ENCODE measurements at places on chromosomes 1 and 21. TPM values are rescaled to one million over a fixed set of nuclear protein-coding genes. Genes with fewer than 3 reads are reported as not detected.

The LMOD1 gene
- total RNA-seq = not detected

The IFNLR1 gene
- 19.2 TPM for total RNA-seq

The RNU1-1 gene
- 1,100 TPM for total RNA-seq

The OLIG1 gene
- total RNA-seq = not detected

DNA sequence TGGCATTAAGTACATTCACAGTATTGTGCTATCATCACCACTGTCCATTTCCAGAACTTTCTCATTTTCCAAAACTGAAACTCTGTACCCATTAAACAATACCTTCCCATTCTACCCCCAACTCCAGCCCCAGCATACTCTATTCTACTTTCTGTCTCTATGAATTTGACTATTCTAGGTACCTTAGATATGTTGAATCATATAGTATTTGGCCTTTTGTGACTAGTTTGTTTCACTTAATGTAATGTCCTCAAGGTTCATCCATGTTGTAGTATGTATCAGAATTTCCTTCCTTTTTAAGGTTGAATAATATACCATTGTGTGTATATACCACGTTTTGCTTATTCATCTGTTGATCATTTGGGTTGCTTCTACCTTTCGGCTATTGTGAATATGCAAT lies 11.5 kb downstream of the MTR start:
- peaks cover 32% of the 10 kb centered on the region for H3K36me3 ChIP-seq
- no peaks in the 10 kb centered on the region for H3K27me3 ChIP-seq
- DNase-seq = no peak

DNA sequence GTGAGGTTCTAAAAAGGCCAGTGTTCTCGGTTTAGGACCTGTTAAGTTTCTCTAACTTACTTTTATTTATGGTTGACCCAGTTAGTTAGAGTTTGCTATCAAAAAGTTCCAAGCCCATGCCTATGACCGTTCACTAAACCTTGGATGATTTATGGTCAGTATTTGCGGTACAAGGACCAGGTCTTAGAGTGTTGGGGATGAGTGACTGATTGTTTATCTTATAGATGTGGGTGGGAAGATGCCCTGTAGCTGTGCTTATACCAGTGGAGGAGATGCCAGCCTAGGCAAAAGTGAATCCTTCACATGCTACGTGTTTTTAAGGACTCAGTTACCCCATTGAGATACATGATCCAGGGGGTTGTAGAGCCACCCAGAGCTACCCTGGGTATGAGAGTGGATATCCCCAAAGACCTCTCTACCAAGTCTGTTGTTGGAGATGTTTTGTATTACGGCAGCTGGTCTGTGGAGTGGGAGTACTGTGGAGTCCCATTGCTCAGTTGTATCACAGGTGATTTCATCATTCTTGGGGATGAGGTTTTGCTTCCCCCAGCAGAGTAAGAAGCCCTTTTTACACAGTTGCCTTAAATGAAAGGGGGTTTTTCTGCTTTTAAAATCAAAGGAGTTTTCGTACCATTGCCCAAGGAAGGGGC lies 2.1 kb downstream of the SLC22A15 start:
- no peak overlapping the region for H3K4me3 ChIP-seq
- peaks cover 10% of the 10 kb centered on the region for H3K27me3 ChIP-seq
- no peaks in the 10 kb centered on the region for H3K36me3 ChIP-seq
- no peak for DNase-seq
- peaks cover 8% of the 10 kb centered on the region for H3K4me1 ChIP-seq

- H3K36me3 ChIP-seq = no peaks in the 10 kb centered on the region
- H3K4me1 ChIP-seq = no peaks in the 10 kb centered on the region
- H3K27me3 ChIP-seq = peaks cover 27% of the 10 kb centered on the region
- H3K27ac ChIP-seq = no peak overlapping the region
Measured at GRCh38 chr1:203426366-203426765, 49.2 kb upstream of the PRELP start.

- H3K4me1 ChIP-seq = peaks cover 22% of the 10 kb centered on the region
- peak; percentile 79 for DNase-seq
- no peaks in the 10 kb centered on the region for H3K36me3 ChIP-seq
- H3K27me3 ChIP-seq = no peaks in the 10 kb centered on the region
- peak overlapping the region; percentile 79 for H3K4me3 ChIP-seq
Measured at GRCh38 chr1:171817511-171818265, 23.6 kb upstream of the DNM3 start.

DNA sequence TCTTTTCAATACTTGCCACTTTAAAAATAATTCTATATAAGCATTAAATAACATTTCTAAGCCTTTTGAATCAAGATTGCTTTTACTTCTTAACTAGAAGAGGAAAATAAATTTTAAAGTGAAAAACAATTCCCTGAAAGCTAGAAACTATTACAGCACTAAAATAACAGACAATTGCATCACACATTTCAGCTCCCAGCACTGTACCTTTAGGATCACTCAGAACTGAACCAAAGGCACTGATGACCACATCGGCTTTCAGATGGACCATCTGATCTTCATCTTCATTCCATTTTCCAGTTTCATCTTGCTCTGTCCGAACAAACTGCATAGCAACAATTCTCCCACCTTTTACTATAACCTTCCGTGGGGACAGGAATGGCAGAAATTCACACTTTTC lies 347.3 kb downstream of the DPYD start:
- no peak overlapping the region for H3K4me3 ChIP-seq
- H3K4me1 ChIP-seq = no peaks in the 10 kb centered on the region
- no peak for DNase-seq
- no peaks in the 10 kb centered on the region for H3K36me3 ChIP-seq

- no peak for DNase-seq
- no peak overlapping the region for H3K4me3 ChIP-seq
- H3K36me3 ChIP-seq = peaks cover 7% of the 10 kb centered on the region
- H3K27me3 ChIP-seq = no peaks in the 10 kb centered on the region
- H3K4me1 ChIP-seq = peaks cover 20% of the 10 kb centered on the region
- H3K27ac ChIP-seq = peak overlapping the region; percentile 4
Measured at GRCh38 chr1:91790392-91790791, 95.6 kb downstream of the TGFBR3 start.

DNA sequence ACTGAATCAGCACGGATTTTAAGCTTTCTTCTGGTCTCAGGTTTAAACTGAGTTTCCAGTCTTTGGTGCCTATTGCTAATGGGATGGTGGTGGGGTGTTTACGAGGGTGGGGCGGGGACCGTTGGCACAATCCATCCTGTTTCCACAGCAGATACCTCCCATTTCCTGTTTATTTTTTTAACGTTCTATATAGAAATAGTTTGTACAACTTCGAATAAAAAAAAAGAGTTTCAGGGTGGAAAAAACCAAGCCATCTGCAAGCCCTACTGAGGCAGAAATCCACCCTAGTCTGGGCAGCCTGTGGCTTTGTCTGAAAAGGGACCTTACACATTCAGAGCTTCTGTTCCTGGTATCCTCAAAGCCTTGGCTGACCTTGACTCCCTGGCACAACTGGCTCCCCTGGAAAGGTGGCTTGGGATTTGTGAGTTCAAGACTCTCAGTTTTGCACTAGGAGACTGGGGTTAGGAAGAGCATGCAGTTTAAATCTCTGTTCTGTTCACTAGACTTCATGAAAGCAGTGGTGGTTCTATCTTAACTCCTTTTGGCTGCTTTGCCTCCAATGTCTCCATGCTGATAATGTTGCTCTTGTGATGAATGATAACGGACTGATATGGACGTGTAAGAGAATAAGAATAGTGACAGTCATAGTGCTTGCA lies 46.7 kb downstream of the VANGL2 start:
- H3K27ac ChIP-seq = no peak overlapping the region
- H3K27me3 ChIP-seq = no peaks in the 10 kb centered on the region
- no peak for DNase-seq
- no peaks in the 10 kb centered on the region for H3K36me3 ChIP-seq
- peaks cover 69% of the 10 kb centered on the region for H3K4me1 ChIP-seq

DNA sequence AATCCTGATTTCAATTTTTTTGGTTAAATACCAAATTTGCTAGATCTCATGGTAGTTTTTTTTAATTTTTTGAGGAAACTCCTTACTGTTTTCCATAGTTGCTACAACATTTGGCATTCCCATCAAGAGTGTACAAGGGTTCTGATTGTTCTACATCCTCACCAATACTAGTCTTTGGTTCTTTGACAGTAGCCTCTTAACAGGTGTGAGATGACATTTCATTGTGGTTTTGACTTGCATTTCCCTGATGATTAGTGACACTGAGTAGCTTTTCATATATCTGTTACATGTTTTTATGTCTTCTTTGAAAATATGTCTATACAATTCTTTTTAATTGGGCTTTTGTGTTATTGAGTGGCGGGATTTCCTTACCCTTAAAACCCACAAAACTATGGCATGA lies 20.9 kb upstream of the RGS13 start:
- no peaks in the 10 kb centered on the region for H3K36me3 ChIP-seq
- no peak overlapping the region for H3K27ac ChIP-seq
- no peak for DNase-seq
- H3K27me3 ChIP-seq = no peaks in the 10 kb centered on the region

DNA sequence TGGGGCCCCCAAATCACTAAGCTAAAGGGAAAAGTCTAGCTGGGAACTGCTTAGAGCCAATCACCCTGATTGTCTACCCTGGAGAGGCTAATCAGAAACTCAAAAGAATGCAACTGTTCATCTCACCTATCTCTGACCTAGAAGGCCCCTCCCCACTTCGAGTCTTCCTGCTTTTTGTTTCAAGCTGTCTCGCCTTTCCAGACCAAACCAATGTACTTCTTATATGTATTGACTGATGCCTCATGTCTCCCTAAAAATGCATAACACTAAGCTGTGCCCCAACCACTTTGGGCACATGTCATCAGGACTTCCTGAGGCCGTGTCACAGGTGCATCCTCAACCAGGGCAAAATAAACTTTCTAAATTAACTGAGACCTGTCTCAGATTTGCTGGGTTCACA lies 209.5 kb downstream of the APP start:
- H3K27me3 ChIP-seq = no peaks in the 10 kb centered on the region
- no peak for DNase-seq
- no peaks in the 10 kb centered on the region for H3K4me1 ChIP-seq
- no peak overlapping the region for H3K27ac ChIP-seq
- H3K36me3 ChIP-seq = no peaks in the 10 kb centered on the region

GRCh38 chr21:28641731-28642130 lies 350.9 kb downstream of the LTN1 start:
- no peaks in the 10 kb centered on the region for H3K27me3 ChIP-seq
- H3K4me1 ChIP-seq = peaks cover 8% of the 10 kb centered on the region
- DNase-seq = no peak
- H3K4me3 ChIP-seq = no peak overlapping the region
- no peak overlapping the region for H3K27ac ChIP-seq
- peaks cover 1% of the 10 kb centered on the region for H3K36me3 ChIP-seq

- DNase-seq = no peak
- H3K4me1 ChIP-seq = peaks cover 17% of the 10 kb centered on the region
- H3K36me3 ChIP-seq = peaks cover 4% of the 10 kb centered on the region
- peaks cover 54% of the 10 kb centered on the region for H3K27me3 ChIP-seq
- H3K27ac ChIP-seq = no peak overlapping the region
- no peak overlapping the region for H3K4me3 ChIP-seq
Measured at GRCh38 chr1:220894924-220895256, 15.6 kb downstream of the HLX start.

All from activated T-cell treated with anti-CD3 and anti-CD28 coated beads, Interleukin-2, amount 50 U/mL, for 72 hours (primary cell).